Omental fat pad (tissue), 4 donors: ENCODE measurements at places on chromosomes 2 and 18.

DNA sequence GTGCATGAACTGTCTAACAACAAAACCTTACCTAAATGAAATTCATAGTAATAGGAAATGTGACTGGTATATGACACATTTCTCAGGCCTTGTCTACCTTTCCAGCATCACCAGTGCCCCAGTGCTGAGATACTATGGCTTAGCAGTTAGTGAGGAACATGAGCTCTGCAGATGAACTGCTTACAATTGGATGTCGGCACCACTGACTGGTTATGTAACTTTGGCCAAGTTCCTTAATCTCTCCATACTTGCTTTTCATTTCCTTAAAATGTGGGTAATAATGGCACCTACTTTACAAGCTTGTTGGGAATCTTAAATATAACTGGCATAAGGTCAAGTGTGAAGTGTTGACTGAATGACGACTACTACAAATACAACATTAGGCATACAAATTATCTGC lies 136.3 kb downstream of the OLA1 start:
- DNase-seq, result no peak

DNA sequence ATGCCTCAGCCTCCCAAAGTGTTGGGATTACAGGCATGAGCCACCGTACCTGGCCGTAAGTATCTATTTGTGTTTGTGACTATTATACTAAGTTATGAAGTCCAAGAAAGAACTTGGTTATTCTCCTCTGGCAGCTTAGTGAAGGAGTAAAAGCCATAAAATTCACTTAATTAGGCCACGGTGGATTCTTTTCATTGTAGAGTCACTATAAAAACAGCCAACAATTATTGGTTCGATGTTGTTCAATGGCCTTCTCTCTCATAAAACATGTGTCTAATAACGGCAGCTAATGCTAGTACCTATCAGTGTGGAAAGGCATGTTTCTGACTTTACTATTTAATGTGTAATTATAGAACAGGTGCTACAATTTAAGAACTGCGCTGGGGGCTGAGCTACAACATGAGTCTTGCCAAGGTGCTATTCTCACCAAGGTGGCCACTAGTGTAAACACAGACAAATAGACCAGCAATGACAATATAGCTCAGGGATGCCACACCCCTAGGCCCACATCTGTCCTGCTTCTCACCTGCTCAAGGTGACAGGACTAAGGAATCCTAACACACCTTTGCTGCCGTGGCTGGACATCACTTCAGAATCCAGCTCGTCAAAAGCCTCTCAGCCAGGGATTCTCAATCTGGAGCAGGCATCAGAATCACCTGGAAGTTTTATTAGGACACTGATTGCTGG lies 17.2 kb downstream of the ATP8B1 start:
- no peak for DNase-seq

DNA sequence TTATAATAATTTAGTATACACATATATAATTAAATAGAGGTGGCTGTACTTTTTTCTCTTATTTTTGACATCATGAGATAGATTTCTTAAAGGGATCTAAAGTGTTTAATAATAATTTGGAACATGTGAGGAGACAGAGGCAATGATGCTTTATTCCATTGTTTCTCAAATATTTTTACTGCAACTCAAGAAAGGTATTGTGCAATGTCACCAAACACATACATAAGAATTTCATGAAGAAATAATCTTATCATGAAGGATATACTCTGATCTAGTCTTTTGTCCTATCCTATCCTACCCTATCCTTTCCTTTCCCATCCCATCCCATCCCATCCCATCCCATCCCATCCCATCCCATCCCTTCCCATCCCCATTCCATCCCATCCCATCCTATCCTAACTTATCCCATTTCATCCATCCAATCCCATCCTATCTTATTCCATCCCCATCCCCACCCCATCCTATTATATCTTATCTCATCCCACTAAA lies 232.1 kb upstream of the SMIM21 start:
- no peak for DNase-seq

DNA sequence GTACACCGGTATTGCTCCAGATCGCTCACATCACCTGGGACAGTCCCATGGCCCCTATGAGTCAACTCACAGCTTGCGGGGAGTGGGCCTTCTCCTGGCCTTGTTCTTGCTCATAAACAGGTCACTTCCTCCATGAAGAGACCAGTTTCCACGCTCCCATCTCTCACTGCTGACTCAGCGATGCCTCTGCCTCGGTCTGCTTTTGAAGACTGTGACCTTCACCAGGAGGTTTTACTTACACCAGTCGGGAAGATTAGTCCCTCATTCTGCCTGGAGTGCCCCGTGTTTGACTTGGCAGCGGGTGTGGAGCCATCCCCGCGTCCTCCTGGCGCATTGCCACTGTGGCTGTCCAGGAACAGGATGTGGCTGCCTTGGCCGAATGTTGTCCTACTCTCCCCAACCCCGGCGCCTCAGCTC lies 159.8 kb downstream of the RHBDD1 start:
- DNase-seq, result no peak

GRCh38 chr2:68850524-68850923 lies 20.7 kb downstream of the BMP10 start:
- no peak for DNase-seq
